ENCODE measurements at places on chromosomes 4 and X. TPM values are rescaled to one million over a fixed set of nuclear protein-coding genes. Genes with fewer than 3 reads are reported as not detected.

TRIM2 gene
- total RNA-seq, result 5.1 TPM

LDB2 gene
- total RNA-seq, result 11.0 TPM

PPP2R2C gene
- total RNA-seq, result 2.1 TPM

AFM gene
- total RNA-seq, result not detected

SLC10A3 gene
- total RNA-seq, result 7.2 TPM

DCAF8L2 gene
- total RNA-seq, result not detected

SLC34A2 gene
- 0.44 TPM for total RNA-seq

EDA2R gene
- 0.54 TPM for total RNA-seq

PKD2 gene
- 3.1 TPM for total RNA-seq

TLR8 gene
- total RNA-seq, result 0.36 TPM

GPC4 gene
- total RNA-seq, result 22.0 TPM

C4orf54 gene
- 58.1 TPM for total RNA-seq

CT83 gene
- total RNA-seq, result not detected

GRCh38 chr4:110676241-110676640 lies 53.4 kb upstream of the PITX2 start:
- DNase-seq, result no peak

DNA sequence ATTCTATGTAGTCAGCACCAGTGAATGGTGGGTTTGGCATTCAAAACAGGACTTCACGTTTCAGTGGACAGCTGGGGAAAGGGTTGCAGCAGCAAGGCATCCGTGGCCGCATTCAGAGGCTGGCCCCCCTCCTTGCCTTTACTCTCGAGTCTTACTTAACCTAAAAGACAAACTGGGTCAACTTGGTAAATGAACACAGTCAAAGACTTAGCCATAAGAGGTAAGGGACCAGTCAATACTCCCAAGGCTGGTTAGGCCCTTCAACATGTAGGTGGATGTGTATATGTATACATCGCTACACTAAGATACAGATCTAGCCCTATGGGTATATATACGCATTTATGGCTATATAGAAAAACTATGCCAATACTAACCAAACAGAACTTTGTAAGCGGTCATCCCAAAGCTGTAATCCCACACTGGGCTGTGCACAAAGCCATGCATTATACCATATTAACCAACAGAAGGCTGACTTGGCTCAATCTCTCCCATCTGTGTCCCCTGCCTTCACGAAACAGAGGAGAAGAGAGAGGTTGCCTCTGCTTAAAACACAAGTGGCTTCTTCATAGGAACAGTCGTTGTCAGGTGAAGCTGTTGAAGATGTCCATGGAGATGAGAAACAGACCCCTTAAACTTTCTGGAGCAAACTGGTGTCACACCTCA lies 61.9 kb downstream of the TSC22D3 start:
- peak; percentile 56 for DNase-seq

- no peak for DNase-seq
These were observed 72.6 kb downstream of the NWD2 start for GRCh38 chr4:37317104-37317643.

DNA sequence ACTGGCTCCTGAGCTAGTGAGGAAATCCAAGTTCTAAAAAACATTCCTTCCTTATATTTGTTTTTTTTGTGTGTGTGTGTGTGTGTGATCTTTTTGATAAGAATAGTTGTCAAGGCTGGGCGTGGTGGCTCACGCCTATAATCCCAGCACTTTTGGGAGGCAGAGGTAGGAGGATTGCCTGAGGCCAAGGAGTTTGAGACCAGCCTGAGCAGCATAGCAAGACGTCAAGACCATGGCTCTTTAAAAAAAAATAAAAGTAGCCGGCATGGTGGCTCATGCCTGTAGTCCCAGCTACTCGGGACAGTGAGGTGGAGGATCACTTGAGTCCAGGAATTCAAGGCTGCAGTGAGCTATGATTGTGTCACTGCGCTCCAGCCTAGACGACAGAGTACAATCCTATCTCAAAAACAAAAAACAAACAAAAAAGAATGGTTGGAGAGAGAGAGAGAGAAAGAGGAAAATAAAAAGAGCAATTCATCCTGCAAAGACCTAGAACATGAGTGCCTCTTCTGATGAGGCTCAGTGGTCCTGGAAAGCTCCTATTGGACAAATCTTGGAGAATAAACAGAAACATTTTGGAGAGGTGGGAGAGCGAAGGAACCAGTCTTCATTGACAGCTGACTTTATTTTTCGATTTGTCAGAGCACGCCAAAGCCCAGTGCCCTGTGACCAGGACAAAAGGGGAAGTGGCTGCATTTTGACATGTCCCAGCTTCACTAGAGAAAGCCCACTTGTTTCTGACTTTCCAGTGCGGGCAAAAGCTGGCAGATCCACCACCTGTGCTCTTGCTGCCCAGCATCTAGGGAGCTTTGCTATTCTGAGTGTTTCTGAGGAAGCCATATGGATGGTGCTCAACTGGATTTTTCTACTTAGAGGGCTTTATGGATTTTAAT lies 244.7 kb downstream of the PALLD start:
- no peak for DNase-seq

GRCh38 chr4:5992171-5992827 lies 25.9 kb downstream of the C4orf50 start:
- no peak for DNase-seq

GRCh38 chr4:8141935-8142334 lies 16.7 kb downstream of the ABLIM2 start:
- no peak for DNase-seq

DNA sequence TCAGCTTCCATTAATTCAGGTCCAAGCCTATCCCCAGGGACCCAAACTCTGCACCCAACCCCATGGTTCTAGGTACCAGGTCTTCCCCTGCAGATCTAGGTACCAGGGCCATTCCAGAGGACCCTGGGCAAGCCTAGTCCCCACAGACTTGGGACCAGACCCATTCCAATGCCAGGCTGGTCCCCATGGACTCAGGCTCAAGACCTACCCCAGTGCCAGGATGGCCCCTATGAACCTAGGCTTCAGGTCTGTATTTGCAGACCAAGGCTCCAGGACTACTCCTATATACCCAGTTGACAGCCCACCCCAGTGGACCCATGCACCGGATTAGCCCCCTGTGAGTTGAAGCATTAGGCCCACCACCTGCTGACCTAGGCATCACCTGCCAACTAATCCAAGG lies 8.9 kb downstream of the MTHFD2L start:
- no peak for DNase-seq

GRCh38 chrX:7654316-7654715 lies 188.7 kb upstream of the VCX start:
- DNase-seq, result no peak

- DNase-seq, result no peak
These were observed 638.7 kb downstream of the FSTL5 start for GRCh38 chr4:161525121-161525520.

GRCh38 chrX:29233592-29234183 lies 646.4 kb downstream of the IL1RAPL1 start:
- DNase-seq, result no peak

DNA sequence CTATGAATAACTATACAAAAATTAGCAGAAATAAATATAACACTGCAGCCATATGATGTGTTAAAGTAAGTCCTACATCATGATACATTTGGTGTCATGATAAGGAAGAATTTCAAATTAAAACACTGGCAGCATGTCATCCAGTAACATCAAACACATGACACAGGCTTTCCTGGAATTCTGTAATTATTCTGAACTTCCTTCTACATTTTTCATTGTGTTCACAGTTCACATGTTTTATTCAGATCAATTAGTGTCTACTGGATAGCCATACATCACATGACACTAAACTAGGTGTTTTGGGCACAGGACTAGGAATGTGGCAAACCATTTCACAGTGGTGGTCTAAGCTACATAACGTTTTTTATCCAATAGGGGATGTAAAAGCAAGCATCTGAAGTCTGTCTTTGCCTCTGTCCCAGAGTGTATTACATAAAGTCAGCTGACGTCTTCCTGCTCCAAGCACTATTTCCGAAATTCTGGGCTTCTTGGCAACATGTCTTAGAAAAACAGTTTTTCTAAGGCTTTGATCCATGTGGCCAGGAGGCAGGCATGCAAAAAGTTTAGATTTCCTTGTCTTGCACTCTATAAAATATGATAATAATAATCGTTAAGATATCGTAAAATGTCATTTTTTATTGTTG lies 707.9 kb downstream of the CENPC start:
- no peak for DNase-seq

DNA sequence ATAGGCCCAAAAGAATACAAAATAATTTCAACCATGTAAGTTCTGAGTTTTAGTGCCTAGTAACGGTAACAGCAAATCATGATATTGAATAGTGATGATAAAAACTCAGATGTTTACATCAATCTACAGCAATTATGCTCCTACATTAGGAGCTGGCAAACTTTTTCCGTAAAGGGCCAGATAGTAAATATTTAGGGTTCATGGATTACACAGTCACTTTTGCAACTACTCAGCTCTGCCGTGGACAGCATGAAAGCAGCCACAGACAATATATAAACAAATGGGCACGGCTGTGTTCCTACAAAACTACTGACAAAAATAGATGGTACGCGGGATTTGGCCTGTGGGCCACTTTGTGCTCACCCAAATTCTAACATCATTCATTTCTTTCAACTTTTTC lies 167.8 kb upstream of the NAP1L5 start:
- no peak for DNase-seq

GRCh38 chr4:189979196-189980047 lies 38.8 kb downstream of the FRG1 start:
- DNase-seq, result no peak

- DNase-seq, result no peak
These were observed 335.0 kb downstream of the BMPR1B start for GRCh38 chr4:95092766-95093165.

- DNase-seq, result no peak
These were observed 26.0 kb upstream of the YTHDC1 start for GRCh38 chr4:68375667-68376559.

DNA sequence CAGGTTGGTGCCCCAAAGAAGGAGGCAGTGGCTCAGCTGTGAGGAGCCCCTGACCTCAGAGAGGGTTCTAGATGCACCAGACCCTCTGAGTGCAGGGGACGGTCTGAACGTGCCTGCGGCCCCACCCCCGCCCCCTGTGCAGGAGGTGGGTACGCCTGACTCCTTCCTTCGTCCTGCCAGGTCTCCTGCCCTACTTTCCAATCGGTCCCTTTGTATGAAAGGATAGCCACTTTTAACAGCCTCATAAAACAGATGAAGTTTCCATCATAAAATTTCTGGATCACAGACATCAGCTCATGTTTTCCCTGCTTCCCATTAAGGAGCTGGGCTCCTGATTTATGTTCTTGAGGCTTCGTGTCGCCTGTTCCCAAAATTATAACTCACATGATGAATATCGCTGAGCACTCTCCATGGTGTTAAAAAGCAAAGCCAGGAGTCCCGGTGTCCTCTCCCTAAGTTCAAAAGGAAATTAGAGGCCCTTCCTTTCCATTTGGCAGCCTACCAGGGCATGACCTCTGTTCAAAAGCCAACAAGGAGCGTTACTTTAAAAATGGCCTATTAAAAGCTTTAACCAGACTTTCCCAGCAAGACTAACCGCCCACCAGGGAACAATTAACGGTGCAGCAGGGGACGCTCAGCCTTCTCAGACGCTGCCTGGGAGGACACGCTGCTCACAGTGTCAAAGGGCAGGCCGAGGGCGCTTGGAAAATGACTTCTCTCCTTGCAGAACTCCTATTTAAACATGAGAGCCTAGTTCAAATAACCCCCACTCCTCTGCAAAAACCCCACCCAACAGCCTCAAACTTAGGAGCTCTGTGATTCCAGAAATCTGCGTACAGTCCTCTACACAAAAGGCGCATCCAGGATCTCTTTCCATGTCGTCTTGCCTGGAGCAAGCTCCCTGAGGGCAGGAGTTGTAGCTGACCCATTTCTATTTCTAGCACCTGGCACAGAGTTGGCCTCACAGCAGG lies 181.9 kb downstream of the AFAP1 start:
- no peak for DNase-seq

DNA sequence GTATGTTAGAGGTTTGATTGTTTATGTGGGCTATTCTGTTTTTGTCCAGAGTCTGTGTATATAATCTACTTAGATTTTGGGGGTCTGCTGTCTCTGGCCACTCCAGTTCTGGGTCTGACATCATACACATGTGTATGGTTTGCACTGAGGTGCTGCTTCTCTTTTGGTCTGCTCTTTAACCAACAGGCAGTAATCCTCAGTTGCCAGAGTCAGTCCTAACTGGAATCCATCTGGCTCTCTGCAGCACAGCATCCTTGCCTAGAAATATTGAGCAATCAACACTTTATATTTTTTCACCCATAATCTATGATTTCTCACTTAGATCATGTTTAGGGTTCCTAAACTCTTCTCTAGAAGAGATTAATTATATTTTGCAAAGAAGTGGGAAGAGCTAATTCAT lies 98.3 kb upstream of the SFRP2 start:
- no peak for DNase-seq

- DNase-seq, result no peak
These were observed 1419.8 kb downstream of the ADGRL3 start for GRCh38 chr4:62619971-62620370.
